ENCODE measurements at places on chromosomes 16 and 17.

- DNase-seq, result peak; percentile 12
These were observed 30.9 kb downstream of the PRPSAP2 start for GRCh38 chr17:18888766-18889290.

DNA sequence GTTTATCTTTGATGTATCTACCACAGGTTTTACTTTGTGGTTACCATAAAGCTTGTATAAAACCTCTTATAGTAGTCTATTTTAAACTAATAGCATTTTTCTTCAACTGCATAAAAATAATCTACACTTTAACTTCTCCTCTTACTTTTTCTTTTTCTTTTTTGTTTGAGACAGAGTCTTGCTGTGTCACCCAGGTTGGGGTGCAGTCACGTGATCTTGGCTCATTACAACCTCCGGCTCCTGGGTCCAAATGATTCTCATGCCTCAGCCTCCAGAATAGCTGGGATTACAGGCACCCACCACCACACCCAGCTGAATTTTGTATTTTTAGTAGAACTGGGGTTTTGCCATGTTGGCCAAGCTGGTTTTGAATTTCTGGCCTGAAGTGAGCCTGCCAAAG lies 53.4 kb upstream of the ZKSCAN2 start:
- no peak for DNase-seq

GRCh38 chr16:86185089-86185488 lies 286.1 kb downstream of the IRF8 start:
- no peak for DNase-seq

- DNase-seq, result no peak
These were observed 80.2 kb downstream of the RPA1 start for GRCh38 chr17:1909985-1910384.

GRCh38 chr16:30984669-30985400 lies at the start of gene HSD3B7:
Gene HSD3B7, plus strand, starts transcription at chr16:30985207. Its CDS starts 452 bp downstream, at chr16:30985659.
- peak; percentile 70 for DNase-seq

GRCh38 chr17:19274893-19275292 lies 37.7 kb downstream of the EPN2 start:
- no peak for DNase-seq

DNA sequence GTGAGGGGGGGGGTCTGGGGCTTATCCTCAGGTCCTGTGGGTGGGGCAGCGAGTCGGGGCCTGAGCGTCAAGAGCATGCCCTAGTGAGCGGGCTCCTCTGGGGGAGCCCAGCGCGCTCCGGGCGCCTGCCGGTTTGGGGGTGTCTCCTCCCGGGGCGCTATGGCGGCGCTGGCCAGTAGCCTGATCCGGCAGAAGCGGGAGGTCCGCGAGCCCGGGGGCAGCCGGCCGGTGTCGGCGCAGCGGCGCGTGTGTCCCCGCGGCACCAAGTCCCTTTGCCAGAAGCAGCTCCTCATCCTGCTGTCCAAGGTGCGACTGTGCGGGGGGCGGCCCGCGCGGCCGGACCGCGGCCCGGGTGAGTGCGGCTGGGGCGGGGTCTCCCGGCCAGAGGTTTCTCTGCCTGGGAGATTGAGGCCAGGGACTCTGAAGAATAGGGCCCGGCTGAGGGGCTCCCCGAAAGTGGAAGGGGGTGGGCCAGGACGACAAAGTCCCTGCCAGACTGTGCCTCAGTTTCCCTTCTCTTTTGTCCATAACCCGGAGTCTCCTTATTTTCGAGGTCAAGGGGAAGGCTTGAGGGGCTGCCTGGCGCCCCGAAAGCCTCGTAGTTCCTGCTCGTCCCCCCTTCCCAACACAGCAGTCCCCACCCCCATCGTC lies at the start of gene FGF11:
TSS of gene FGF11 (plus strand) at position 51 of the 651 bp plus-strand sequence. CDS start at position 160, 109 bp downstream.
- no peak for DNase-seq

GRCh38 chr16:14283786-14284185 lies 212.7 kb downstream of the MRTFB start:
- DNase-seq, result no peak

- no peak for DNase-seq
These were observed 59.8 kb upstream of the ARL4D start for GRCh38 chr17:43338886-43339516.

DNA sequence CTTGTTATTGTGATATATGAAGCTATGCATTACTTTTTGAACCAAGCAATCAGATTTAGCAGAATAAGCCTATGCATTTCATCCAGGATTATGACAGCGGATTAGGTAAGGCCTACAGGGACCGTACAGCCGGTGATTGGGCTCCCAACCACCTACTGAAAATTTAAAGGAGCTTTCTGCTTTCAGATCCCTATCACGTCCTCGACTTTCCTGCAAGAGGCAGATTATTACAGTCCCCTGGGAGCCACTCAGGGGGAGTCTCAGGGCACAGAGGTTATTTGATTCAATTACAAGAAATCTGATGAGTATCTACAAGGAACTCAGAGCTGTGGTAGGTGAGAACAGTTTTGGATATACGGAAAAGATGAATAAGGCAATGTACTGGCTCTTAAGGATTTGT lies 80.7 kb downstream of the HS3ST3B1 start:
- no peak for DNase-seq

GRCh38 chr16:75443298-75443697 lies 10.0 kb upstream of the CFDP1 start:
- DNase-seq, result no peak

- DNase-seq, result no peak
These were observed 2.4 kb downstream of the CDT1 start for GRCh38 chr16:88805887-88806393.

GRCh38 chr16:7167626-7168025 lies 165.0 kb upstream of the RBFOX1 start:
- DNase-seq, result no peak

DNA sequence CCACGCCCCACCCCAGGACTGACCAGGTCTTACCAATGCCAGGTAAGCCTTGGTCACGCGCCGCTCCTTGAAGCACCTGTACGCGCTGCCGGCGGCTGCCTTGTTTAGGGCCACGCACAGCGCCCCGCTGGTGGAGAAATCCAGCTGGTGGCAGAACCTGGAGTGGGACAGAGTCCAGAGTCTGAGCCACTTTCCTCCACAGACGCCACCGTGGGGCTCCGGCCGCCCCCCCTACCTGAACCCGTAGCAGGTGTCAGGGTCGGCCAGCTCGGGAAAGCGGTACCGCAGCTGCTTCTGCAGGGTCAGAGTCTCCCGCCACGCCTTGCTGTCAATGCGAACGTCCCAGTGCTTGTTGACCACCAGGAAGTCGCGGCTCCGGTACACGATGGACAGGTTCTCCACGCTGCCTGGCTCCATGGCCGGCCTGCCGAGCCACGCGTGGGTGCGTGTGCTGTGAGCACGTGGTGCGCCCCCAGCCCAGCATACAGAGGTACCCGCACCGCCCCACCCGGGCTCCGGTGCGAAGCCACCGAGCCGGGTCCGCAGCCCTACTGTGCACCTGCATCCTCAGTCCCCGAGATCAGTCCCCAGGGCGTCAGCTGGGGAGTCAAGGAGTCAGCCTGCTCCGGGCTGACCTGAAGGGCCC lies 737 bp downstream of the RPUSD1 start:
- no peak for DNase-seq

DNA sequence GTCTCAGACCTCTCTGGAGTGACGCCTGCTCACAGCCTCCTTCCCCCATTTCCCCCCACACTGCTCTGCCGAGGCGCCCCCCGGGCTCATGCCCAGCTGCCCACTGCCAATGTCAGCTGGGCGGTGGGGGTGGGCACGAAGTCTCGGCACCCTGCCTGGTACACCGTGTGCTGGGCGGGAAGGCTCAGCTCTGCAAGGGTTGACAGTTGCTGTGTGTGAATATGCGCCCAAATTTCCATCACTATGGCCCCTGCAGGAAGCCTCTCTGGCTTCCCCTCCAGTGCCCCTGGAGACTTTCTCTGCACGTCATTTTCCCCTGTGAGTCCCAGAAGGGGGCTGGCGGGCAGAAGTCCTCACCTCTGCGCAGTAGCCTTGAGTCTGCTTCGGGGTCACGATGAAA lies 11.6 kb upstream of the CAMKK1 start:
- no peak for DNase-seq

GRCh38 chr17:44000141-44000860 lies 4.1 kb upstream of the NAGS start:
- no peak for DNase-seq

DNA sequence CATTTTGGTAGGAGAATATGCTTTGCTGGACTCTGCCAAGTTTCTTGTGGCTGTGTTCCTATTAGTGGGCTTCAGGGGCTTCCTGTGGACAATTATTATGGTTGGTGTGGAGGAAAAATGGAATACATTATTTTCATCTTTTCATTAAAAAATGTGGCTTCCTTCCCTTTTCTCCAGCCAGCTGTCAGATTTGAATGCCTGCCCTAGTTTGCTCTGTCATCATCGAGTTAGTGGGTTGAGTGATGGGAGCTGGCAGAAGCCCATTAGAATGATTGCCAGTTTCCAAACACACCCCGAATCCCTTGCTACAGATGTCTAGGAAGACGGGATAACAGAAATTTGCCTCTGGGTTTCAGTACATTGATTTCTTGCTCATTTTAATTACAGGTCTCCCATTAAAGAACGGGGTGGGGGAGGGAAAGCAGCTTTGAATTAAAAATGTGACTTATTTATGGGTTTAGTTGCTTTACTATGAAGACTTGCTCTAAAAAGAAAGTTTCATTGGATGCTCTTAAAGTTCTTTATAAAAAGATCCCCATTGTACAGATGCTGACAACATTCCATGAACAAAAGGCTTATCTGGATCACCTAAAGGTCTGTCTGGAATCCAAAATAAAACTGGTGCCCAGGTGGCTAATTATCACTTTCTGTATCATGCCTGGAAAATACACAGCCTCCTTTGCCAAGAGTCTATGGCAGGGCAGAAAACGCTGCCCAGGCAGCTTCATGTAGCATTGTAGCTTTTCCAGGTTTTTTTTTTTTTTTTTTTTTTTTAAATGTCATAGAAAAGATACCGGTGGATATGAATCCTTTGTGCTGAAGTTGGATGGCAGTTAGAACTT lies 103.6 kb downstream of the PRKCA start:
- no peak for DNase-seq

GRCh38 chr17:27530764-27531391 lies 74.6 kb downstream of the KSR1 start:
- DNase-seq, result no peak

GRCh38 chr17:44345454-44346026 lies 438 bp downstream of the GRN start:
- DNase-seq, result no peak

GRCh38 chr16:2436110-2436509 lies 6.9 kb downstream of the CCNF start:
- DNase-seq, result no peak

- DNase-seq, result no peak
These were observed 6.5 kb upstream of the C16orf74 start for GRCh38 chr16:85757341-85757822.

DNA sequence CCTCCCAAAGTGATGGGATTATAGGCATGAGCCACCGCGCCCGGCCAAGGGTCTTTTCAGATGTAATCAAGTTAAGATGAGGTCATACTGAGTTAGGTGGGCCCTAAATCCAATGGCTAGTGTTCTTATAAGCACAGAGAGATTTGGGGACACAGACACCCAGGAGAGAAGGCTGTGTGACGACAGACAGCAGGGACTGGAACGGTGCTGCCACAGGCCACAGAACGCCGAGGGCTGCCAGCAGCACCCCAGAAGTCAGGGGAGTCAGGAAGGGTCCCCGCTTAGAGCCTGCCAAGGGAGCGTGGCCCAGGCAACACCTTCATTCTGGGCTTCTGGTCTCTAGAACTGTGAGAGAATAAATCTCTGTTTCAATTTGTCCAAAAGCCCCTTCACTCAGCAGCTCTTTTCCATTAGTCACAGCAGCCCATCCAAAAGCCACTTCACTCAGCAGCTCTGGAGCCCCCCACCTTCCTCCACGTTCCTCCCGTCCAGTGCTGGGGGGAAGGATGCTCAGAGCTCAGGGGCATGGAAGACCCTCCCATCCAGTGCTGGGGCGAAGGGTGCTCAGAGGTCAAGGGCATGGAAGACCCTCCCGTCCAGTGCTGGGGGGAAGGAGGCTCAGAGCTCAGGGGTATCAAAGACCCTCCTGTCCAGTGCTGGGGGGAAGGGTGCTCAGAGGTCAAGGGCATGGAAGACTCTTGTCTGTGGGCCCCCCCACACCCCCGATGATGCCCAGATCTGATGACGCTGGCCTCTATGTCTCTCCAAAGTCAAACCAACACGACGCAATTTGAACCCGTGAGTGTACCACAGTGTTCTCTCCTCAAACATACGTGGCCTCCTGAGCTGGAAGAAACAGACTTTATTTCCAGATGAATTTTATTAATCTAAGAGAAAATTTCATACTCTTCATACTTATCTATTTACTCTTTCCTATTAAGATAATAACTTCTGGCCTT lies 11.9 kb downstream of the RAB40B start:
- DNase-seq, result no peak

GRCh38 chr16:638836-639235 lies 2.7 kb upstream of the METTL26 start:
- DNase-seq, result no peak

DNA sequence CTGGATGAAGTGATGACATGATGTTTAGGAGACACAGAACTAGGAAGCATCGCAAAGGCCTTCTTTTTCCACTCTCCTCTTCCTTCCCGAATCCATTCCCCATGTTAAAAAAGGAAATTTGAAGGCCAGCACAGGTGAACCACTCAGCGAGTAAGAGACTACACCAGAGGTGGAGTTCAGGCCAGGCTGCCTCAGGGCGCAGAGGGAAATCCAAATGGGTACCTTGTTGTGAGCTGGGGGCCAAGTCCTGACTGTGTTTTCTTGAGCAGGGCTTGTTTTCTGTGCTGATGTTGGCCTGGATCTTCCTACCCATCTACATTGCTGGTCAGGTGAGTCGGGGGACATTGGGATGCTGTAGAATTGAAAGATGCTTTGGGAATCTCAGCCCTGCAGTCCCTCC lies 26.1 kb downstream of the SLC5A11 start:
- DNase-seq, result no peak

GRCh38 chr16:72859581-72859980 lies 188.3 kb downstream of the ZFHX3 start:
- DNase-seq, result no peak

DNA sequence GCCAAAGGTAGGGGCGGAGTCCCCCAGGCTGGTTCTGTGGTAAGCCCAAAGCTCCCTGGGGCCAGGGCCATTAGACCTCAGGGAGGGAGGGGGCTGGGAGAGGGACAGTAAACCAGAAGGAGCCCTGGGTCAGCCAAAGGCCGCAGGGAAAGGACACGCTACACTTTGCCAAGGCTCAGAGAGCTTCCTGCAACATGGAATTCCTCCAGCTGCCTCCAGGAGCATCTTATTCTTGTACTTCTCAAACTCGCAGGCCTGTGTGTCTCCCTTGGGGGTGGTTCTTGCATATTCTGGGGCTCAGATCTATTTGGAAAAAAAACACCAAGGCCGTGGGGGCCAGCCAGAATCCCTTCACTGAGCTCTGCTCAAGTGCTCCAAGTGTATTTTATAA lies 25.1 kb downstream of the AKAP1 start:
- DNase-seq, result no peak

GRCh38 chr16:24771779-24772157 lies 42.3 kb downstream of the TNRC6A start:
- DNase-seq, result no peak

DNA sequence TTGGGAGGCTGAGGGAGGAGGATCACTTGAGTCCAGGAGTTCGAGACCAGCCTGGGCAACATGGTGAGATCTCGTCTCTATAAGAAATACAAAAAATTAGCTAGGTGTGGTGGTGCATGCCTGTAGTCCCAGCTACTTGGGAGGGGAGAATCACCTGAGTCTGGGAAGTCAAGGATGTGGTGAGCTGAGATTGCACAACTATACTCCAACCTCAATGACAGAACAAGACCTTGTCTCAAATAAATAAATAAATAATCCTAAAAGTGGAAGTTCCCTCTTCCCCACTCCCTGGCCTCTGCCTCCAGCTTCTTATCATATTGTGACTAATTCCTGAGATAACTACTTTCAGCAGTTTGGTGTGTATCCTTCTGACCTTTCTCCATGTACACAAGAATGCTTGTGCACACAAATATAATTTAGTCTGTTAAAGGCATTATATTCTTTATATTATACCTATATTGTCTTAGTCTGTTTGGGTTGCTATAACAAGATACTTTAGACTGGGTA lies 23.5 kb upstream of the DNAJA2 start:
- DNase-seq, result no peak

Measured in left kidney (tissue), 8 donors.